ENCODE measurements at places on chromosomes 16 and 17.

DNA sequence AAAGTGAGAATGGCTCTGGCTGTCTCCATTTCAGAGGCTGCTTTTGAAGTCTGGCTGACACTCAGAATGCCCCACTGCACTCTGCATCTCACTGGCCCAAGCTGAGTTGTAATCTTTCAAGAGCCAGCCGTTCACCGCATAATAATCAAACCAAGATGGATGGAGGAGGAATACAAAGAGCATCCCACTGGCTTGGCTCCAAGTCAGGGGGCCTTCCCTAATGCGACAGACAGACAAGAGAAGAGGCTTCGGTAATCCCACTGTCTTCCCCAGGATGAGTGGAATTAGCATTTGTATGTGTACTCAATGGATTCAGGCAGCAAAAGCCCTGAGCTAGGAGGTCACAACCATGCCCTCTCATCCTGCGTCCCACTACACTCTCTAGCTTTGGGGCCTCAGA is 68.0 kb downstream of the CBLN1 start:
- DNase-seq = no peak

DNA sequence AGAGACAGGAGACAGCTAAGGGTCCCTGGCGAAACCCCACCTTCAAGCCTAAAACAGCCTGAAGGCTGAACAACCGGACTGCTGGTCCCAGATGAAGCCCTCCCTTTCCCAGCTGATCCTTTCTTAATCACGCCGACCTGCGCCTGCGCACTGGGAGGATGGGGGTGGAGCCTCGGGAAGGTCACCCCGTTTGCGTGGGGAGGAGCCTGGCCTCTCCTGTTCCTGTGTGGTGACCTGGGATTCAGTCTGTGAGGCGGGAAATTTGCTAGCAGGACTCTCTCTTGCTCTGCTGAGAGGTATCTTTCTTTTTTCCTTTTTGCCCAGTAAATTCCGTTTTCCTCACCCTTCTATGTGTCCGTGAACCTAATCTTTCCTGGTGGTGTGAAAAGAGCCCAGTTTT is 9.6 kb downstream of the FAM20A start:
- DNase-seq = no peak

DNA sequence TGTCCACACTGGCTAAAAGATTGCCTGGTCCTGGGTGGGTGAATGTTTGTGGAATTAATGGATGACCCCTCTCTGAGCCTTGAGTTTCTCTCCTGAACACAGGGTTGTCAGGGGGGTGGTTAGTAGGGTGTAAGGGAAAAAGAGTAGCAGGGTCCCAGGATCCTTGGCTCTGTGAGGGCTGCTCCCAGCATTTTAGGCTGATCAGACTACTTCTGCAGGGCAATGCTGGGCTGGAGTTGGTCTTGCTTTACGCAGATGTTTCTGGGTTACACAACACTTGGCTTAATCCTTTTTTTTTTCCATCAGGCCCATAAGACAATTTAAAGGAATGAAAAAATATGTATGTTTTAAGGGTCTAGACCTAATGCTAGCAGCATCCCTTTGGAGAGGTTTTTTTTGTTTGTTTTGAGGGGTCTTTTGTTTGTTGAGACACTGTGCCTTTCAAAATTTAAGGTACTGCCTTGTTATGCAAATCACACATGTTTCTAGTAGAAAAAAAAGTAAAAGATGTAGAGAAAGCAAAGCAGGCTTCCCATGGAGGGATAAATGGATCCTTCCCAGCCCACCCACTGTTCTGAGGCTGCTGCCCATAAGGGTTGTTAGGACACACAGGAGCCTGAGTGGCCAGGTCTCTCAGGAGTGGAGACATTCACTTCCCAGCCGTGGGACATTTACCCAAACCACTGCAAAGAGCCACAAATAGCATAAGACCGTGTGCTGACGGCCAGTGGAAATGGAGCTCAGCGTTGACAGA is 225.6 kb upstream of the HSBP1 start:
- DNase-seq = no peak

GRCh38 chr16:2950773-2951172 is 13.3 kb upstream of the KREMEN2 start:
- DNase-seq = no peak

GRCh38 chr17:43389046-43389947 is 9.5 kb upstream of the ARL4D start:
- DNase-seq = peak; percentile 80

DNA sequence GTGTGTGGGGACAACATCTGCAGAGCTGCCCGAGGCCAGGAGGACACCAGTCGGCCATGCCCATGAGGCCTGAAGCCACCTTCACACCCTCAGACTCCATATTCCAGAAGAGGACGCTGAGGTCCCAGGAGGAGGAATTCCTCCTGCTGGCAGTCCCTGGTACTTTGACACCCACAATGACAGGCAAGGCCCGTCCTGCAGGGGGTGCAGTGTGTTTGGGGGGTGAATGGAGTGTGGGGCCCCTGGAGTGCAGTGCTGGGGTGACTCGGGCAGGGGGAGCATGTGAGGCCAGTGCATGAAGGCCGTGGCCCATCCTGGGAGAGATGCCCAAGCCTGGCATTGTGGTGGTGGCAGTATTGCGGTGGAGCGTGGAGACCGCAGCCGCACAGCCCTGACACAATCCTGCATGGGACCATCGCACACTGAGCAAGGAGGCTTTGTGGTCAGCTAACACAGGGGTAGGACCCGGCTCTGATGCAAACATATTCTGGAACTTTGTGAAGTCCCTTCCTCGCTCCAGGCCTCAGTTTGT is 52.2 kb downstream of the ZDHHC7 start:
- DNase-seq = no peak

- DNase-seq = peak; percentile 57
Measured at GRCh38 chr17:27756467-27757371, 43.6 kb downstream of the NOS2 start.

GRCh38 chr17:74190154-74190553 is 13.3 kb upstream of the RPL38 start:
- no peak for DNase-seq

DNA sequence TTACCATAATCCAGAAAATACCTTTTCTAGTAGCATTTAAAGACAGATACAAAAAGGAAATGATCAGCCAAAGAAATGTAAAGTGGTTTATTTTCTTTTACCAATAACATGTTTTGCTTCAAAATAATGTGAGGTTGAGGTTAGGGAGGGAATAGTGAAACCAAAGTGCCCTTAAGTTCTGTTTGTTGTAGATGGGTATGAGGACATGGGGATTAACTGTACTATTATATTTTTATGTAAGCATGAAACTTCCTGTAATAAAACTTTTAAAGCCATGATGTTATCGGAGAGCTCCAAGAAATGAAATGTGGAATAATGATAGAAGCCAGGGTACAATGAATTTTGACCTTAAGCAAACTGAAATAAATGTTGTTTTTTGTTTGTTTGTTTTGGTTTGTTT is 9.9 kb downstream of the C16orf46 start:
- no peak for DNase-seq

- DNase-seq = no peak
Measured at GRCh38 chr16:81901484-81901883, 109.8 kb downstream of the SDR42E1 start.

- DNase-seq = no peak
Measured at GRCh38 chr17:66715076-66715675, 119.7 kb upstream of the CACNG5 start.

- DNase-seq = no peak
Measured at GRCh38 chr17:20263595-20263994, 203.7 kb downstream of the LGALS9B start.

GRCh38 chr16:11955713-11956123 is 9.3 kb upstream of the TNFRSF17 start:
- DNase-seq = no peak

DNA sequence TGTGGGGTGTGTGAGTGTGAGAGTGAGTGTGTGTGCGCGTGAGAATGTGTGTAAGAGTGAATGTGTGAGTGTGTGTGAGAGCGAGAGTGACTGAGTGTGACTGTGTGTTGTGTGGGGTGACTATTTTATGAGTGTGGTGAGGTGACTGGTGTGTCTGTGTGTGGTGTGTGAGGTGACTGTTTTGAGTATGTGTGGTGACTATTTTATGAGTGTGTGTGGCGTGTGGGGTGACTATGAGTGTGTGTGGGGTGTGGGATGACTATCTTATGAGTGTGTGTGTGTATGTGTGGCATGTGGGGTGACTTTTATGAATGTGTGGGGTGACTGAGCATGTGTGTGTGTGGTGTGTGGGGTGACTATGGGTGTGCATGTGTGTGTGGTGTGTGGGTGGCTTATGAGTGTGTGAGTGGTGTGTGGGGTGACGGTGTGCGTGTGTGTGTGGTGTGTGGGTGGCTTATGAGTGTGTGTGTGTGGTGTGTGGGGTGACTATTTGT is 152.9 kb upstream of the PLCG2 start:
- no peak for DNase-seq

- peak; percentile 62 for DNase-seq
Measured at GRCh38 chr17:72556944-72557826, 436.4 kb downstream of the SOX9 start.

- no peak for DNase-seq
Measured at GRCh38 chr17:40399185-40399584, 18.5 kb downstream of the TOP2A start.

DNA sequence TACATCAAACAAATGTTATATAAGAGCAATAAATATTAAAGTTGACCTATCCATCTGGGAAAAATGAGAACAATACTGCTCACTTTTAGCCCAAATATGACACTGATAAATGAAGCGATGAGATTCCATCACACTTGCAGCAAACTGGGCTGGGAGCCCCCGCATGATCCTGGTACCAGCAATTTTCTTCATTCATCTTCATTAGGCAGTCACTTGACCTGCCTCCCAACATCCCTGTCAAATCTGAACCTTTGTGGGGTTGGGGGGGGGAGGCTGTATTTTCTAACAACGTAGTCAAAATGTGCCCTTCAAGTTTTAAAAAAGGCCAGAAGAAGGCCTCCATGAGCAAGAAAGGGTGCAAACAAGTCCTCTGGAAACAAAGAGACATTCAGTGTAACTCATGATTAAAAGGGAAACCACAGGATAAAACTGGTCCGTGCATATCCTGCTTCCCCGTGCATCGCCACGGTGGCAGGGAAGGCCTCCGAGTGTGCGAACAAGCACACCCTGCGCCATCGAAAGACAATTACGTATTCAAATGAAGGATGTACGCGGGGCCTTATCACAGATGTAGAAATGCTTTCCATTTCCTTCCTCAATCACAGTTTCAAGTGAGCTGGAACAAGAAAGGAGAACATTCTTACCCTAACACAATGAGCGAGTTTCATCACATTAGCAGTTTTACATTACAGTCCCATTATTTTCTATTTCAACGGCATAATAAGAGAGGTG is 48.4 kb downstream of the TOX3 start:
- no peak for DNase-seq

- no peak for DNase-seq
Measured at GRCh38 chr17:33990943-33991706, 264.0 kb upstream of the CCL2 start.

DNA sequence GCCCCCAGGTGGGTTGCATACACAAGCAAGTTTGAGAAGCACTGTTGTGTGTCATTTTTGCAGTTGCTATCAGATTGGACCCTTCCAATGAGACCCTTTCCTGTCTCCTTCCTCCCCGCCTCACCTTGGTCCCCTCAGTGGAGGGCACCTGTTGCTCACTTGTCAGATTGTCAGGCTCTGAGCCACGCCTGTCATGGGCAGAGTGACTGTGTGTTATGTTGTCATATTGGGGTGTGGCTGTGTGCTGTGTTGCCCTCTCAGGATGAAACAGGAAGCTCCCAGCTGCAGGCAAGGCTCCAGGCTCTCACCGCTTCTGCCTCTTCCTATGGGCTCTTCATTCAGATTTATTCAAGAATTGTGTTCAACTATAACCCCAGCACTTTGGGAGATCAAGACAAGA is 302.9 kb downstream of the CPPED1 start:
- DNase-seq = no peak

- DNase-seq = no peak
Measured at GRCh38 chr16:67844497-67844896, 2.2 kb upstream of the NUTF2 start.

DNA sequence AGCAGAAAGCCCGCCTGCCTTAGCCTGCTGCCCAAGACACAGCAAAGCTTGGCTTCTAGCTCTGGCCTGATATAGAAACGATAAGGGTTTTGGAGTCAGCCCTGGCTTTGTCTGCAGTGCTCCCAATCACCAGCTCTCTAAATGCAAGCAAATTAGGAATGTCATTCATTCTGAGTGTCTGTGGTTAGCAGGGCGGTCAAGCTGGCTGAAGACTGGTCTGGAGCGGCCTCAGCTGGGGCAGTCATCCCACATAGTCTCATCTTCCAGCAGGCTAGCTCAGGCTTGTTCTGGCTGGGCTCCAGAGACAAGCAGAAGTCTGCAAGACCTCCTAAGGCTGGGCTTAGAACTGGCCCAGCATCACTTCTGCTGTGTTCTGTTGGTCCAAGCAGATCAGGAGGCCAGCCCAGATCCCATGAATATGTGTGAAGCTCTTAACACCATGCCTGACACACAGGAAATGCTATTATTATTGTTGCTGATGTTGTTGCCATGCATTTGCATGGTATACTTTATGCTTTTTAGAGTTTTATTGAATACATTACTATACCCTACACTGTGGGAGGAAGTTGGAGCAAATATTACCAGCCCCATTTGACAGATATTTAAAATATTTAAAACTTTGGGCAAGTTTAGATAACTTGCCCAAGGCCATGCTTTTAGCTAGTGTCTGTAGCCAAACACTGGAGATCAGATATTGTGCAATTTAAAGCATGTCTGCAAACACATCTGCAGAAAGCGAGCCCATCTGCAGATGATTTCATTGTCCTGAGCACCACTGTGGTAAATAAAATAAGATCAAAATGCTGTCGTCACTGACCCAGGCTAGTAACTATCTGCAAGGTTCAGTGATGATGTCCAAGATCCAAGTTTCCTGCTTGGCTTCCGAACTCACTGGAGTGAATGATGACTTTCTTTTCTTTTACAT is 24.8 kb downstream of the TMC7 start:
- no peak for DNase-seq

DNA sequence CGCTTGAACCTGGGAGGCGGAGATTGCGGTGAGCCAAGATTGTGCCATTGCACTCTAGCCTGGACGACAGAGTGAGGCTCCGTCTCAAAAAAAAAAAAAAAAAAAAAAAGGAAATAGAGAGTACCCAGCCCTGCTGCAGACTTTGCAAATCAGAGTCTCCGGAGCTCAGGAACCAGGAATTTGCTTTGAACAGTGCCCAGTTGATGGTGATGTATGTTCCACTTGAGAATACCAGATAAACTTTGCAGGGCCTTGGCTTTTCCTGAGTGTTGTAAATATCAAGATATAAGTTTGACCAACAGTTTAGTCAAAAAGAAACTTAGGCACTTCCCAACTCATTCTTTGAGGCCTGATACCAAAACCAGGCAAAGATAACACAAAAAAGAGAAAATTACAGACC is 30.6 kb upstream of the MAP3K14 start:
- DNase-seq = no peak

- DNase-seq = no peak
Measured at GRCh38 chr16:31355431-31356100, 590 bp downstream of the ITGAX start.

Data from left lobe of liver (tissue), 2 donors.